ENCODE measurements at places on chromosomes 7 and 10.

GRCh38 chr7:149741629-149742028 lies 31.8 kb downstream of the ZNF467 start:
- no peak for DNase-seq

GRCh38 chr10:116636976-116637375 lies 16.2 kb downstream of the PNLIPRP2 start:
- DNase-seq: no peak

DNA sequence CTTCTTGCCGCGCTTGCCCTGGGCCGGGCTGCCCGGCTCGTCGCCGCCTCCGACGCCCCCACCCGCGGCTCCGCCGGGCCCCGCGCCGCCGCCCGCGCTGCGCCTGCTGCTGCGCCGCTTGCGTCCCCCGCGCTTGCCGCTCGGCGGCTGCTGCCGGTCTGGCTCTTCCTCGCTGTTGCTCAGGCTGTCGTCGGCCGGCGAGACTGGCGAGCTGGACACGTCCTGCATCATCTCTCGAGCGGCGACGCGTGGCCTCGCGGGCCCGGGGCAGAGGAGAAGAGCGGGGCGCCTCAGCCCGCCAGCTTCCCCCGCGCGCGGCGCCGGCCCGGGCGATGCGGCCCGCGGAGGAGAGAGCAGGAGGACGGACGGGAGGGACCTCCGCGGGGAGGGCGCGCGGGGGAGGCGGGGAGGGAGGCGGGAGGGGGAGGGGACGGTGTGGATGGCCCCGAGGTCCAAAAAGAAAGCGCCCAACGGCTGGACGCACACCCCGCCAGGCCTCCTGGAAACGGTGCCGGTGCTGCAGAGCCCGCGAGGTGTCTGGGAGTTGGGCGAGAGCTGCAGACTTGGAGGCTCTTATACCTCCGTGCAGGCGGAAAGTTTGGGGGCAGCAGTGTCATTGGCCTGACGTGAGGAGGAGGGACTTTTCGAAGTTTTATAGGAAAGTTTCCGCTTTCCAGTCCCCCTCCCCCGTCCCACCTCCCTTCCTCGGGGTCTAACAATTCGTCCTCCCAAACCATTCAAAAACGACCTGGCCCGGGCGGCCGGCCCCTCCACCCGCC lies at the start of gene TWIST1:
TSS of gene TWIST1 (minus strand) at position 546 of the 779 bp plus-strand sequence. CDS start at position 231, 315 bp downstream.
- DNase-seq: peak; percentile 99

- DNase-seq: peak; percentile 22
Observed at GRCh38 chr7:19920166-19920565, 146.7 kb upstream of the TMEM196 start.

- peak; percentile 81 for DNase-seq
Observed at GRCh38 chr7:81484261-81484660, 285.6 kb downstream of the HGF start.

DNA sequence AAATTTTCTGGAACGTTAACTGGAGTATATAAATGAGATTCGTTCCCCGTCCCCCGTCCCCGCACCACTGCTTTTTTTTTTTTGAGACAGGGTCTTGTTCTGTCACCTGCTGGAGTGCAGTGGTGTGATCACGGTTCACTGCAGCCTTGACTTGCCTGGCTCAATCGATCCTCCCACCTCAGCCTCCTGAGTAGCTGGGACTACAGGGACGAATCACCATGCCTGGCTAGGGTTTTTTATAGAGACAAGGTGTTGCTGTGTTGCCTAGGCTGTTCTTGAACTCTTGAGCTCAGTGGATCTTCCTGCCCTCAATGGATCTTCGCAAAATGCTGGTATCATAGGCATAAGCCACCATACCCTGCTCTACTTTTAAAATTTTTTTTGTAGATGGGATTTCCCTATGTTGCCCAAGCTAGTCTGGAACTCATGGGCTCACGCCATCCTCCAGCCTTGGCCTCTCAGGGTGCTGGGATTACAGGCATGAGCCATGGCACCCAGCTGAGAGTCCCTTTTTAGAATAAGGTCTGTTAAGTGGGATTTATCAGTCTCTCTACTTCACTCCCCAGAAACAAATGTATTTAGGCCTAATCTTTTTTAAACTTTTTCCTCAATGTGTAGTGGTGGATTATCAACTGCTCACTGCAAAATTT lies 122.9 kb downstream of the LYZL1 start:
- DNase-seq: no peak

GRCh38 chr10:126011995-126012394 lies 115.6 kb downstream of the FANK1 start:
- no peak for DNase-seq

GRCh38 chr7:95503271-95504131 lies 17.8 kb downstream of the ASB4 start:
- DNase-seq: no peak

DNA sequence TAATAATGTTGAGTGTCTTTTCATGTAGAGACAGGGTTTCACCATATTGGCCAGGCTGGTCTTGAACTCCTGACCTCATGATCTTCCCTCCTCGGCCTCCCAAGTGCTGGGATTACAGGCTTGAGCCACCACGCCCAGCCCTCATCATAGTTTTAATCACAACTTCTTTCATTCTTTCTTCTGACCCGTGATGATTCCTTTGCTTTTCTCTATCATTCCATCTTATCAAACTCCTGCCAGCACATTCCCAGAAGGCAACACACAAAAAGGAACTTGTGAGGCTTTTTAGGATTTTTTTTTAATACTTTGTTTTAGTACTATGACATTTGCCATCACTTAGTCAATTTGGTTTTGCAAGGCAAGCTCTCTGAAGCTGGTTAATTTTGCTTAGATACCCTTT lies 77.5 kb upstream of the MEOX2 start:
- no peak for DNase-seq

DNA sequence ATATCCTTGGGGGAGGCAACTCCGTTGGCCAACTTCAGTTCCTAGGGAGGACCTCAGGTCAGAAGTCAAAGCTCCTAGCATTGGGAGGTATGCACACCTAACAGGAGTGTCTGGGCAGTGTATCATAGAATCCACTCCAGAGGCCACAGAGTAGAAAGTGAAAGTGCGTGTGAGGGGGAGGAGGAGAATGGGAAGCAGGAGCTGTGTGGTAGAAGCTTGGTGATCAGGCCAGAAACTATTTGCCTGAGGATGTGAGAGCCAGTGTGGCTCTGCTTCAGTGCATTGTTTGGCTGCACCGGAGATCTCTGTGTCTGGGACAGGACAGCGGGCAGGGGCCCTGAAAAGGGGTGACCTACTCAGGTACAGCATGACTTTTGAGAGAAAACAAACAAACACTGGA lies 557.4 kb upstream of the VSTM2A start:
- DNase-seq: no peak

GRCh38 chr7:32858648-32859047 lies 32.9 kb downstream of the KBTBD2 start:
- DNase-seq: no peak

GRCh38 chr7:66910789-66911188 lies 10.2 kb upstream of the TMEM248 start:
- DNase-seq: no peak

DNA sequence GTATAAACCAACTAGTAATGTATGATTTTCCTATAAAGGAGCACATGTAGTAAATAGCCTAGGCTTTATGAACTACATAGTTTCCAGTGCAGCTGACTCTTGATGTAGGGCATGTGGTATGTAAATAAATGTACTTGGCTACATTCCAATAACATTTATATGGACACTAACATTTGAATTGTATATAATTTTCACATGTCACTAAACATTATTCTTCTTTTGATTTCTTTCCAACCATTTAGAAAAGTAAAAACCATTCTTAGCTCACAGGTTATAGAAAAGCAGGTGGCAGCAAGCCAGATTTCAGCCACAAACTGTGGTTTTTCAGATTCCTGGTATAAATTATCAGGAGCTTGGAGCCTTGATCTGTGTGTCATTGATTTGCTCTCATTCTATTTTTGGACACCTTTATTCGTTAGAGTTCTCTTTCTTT lies 1182.0 kb downstream of the CNTNAP2 start:
- no peak for DNase-seq

DNA sequence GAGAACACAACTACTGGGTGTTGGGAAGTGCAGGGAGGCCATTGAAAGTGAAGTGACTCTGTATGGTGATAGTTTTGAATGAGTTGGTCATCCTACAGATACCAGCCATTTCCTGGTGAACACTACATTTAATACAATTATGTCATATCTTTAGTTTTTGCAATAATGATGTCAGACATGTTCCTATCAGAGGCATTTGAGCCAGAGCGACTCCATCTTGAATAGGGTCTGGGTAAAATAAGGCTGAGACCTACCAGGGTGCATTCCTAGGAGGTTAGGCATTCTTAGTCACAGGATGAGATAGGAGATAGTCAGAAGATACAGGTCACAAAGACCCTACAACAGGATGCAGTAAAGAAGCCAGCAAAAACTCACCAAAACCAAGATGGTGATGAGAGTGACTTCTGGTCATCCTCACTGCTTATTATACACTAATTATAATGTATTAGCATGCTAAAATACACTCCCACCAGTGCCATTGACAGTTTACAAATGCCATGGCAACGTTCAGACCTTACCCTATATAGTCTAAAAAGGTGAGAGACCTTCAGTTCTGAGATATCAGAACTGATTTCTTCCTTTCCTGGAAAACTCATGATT lies 28.2 kb downstream of the ADK start:
- DNase-seq: no peak

DNA sequence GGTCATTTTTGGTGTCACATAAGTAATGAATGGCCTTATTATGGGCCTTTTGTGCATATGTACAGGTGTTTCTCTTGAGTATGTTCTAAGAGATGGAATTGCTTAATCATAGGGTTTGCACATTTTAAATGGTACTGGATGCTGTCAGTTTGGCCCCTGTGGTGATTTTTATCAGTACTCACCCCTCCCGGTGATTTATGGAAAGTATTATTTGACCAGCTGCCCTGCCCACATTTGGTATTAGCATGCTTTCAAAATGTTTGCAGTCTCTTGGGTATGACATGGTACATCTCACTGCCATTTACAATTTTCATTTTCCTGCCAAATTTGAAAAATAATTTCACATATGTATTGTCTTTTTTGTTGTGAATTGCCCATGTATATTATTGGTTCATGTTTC lies 427.7 kb downstream of the LRMDA start:
- no peak for DNase-seq

DNA sequence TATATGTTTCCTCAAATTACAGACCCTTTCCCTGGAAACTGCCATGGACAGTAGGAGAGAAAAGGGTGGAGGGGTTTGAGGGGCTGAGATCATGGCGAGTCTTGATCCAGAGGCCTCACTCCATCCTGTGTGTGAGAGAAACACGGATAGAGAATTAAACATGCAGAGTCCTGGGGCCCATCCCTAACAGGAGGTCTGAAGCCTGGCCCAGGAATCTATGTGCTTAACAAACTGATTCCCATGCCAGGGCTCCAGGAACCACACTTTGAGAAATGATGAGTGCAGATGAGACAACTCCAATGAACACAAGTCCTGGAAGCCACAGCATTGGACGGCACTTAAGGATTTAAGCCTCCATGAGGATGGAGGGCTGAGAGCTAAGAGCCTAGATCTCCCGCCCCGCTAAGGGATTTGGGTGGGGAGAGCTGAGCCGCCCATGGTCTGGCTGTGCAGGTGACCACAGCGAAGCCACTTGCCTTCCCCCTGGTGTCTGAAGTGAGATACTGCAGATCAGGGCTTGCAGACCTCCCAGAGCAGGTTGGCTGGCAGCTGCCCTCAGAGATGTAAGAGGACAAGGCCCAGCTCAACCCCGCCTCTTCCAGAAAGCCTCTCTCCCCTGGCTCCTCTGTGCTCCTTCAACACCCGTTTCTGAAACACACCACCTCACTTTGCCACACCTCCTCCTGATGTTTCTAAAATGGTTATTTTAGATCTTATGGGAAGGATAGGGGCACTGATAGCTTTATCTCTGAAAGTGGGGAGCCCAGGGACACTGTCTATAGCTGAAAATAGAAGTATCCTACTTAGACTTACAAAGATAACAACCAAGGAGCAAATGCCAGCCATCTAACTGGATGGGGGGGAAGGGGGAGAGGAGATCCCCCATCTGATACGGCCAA lies 24.8 kb upstream of the EIF5AL1 start:
- DNase-seq: no peak

DNA sequence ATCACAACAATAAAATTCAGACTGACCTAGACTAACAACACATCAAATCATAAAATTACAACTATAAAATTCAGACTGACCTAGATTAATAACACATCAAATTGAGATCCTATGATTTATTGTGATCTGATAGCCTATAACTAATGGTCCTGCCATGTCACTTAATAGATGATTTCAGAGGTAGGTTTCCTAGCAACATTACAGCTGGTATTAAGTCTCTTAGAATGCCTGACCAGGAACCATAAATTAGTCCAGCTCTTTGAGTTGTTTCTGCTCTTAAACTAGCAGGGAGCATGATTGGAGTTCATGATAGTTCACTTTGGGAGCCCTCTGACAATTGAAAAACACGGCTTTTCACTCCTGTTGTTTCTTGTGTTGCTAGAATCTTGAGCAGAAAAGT lies 318.9 kb downstream of the BMPER start:
- DNase-seq: no peak

DNA sequence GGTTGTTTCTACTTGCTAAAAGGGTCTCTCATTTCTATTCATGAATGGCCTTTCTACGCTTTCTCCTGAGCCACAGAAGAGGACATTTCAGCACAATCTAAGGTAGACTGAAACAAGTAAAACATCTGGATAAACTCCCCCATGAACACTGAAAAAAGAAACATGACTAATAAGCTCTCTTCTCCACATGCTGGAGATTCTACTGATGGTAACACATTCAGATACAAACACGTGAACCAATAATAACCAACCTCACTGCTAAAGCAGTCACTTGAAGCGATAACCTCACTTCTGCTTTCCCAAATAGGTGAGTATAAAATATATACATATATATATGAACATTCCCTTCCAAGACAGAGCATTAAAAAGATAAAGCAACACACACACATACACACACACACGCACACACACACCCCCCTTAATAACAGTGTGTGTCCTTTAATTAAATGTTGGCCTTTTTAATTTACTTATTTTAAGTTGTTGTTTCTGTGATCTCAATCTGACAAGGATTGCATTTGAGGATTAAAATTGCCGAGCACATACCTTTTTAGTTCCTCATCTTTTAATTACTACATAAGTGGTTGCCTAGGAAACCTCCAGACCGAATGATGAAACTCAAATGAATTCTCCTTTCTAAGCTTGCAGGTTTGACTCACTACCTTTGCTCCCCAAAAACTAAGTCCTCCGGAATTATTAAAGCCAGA lies 292.4 kb upstream of the KLF14 start:
- DNase-seq: no peak

DNA sequence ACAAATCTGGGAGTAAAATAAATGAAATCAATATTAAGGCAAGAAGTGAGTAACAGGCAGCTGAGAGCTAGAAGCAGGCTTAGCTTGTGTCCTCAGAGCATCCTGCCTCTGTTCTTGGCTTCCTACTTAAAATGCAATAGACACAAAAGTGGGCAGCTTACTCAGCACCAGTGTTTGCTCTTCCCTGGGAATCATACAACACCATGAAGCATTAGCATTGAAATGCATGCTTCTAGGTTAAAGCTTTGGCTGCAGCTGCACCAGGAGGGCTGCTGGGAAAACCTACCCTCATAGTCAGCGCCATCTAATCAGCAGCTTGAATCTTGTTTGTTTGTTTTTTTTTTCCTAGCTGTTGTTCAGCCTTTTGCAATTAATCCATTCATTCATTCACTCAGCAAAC lies 104.2 kb upstream of the VWC2 start:
- DNase-seq: no peak

- DNase-seq: no peak
Observed at GRCh38 chr7:26642416-26642815, 222.0 kb downstream of the SKAP2 start.

All from AG09319 (cell line).